ENCODE measurements at places on chromosomes 12 and 14.

- DNase-seq, result no peak
These were observed 93.4 kb downstream of the GPATCH2L start for GRCh38 chr14:76245097-76245496.

- DNase-seq, result no peak
These were observed 45.0 kb upstream of the ASPG start for GRCh38 chr14:104040539-104040938.

GRCh38 chr14:91305650-91306431 is 61.3 kb upstream of the GPR68 start:
- DNase-seq, result no peak

DNA sequence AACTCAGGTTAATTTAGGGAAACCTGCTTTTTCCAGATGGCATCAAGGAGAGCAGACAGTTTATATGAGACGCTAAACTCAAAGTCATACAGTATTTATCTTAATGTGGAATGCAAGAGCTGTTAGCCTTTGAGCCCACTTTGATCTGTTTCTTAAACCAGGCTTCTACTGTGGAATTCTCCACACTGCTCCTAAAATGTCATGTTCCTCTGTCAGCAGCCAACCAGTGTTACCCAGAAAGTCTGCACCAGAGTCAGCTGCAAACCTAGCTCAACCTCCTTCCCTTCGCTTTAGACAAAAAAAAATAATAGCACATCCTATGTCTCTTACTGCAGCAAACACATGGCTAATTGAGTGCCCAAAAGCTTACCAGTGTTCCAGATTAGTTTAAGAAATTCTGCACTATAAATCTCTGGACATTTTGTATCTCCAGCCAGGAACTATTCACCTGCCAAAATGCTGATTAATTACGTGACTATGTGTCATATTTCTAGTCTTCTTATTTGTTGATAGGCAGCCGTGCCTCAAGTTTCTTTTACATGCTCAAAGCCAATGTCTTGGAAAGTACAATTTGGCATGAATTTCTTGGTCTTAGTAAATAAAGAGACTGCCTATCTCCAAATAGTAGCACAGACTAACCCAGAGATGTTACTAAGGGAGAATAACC is 21.8 kb downstream of the ARMH4 start:
- DNase-seq, result no peak

GRCh38 chr12:113825705-113826104 is 140.4 kb downstream of the RBM19 start:
- DNase-seq, result no peak

GRCh38 chr14:72636094-72636493 is 257.8 kb downstream of the DPF3 start:
- DNase-seq, result no peak

DNA sequence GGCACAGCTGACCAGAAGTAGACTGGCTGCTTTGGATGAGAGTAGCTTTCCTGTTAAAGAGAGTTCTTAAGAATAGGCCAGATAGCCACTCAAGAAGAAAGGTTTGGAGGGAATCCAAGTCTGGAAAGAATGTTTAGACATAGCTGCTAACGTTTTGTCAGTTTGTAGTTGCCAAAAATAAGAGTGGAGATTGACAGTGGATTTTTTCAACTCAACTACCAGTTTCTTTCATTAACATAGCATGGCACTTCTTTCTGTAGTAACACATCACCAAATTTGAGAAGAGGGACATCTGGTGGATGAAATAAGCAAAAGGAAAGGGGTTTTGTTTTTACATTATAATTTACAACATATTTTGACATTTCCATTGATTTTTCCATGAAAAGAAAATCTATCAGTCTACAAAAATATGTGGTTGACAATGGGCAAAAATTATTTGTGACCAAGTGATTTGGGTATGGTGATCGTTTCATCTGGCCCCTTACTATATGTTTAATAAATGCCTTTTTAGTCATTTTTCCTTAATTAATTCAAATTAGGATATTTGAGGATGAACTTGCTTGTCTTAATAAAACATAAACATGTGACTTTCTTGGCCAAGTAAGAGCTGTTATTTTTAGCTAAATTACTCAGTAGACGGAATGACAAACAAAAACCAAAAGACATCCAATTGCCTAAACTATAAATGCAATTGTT is 71.1 kb downstream of the PTPRR start:
- DNase-seq, result no peak

- no peak for DNase-seq
These were observed 1337.6 kb downstream of the LRFN5 start for GRCh38 chr14:42944284-42944683.

- no peak for DNase-seq
These were observed 213.4 kb upstream of the EGLN3 start for GRCh38 chr14:34164162-34164864.

- no peak for DNase-seq
These were observed 57.0 kb downstream of the CCDC88C start for GRCh38 chr14:91360490-91361232.

DNA sequence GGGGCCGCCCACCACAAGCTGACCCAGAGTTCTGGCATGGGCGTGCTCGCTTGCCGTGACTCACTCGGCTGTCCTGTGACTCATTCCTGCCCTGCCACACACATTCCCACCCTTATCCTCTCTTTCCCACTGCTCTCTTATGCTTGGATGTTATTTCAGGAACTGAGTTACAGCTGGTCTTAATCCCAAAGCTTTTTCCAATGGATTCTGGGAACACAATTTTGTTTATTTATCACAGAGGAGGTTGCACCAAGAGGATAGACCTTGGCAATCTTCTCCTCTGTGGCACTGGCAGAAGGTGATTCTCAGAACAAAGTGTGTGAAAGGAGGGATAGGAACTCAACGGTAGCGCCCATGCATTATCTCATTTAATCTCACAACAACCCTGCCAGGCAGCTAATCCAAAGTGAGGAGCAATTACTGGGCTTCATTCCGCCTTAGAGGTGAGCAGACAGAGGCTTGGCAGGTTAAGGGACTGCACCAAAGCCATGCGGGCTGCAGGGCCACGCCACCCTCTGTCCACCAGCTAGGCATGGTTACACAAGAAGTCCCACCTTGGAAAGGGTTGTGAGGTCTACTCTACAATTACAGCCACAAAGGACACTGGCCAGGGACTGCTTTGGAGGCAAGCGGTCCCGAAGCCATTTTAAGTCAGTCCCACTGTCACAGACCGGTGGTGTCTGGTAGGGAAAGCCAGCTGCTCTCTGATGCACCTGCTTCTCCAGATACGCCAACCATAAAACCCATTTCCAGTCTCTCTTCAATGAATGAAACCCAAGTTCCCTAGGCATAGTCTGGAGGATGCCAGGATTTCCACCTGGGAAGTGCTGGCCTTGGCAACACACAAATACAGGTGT is 32.9 kb downstream of the SYNE3 start:
- DNase-seq, result no peak

- no peak for DNase-seq
These were observed 380.4 kb upstream of the DDHD1 start for GRCh38 chr14:53533384-53533970.

DNA sequence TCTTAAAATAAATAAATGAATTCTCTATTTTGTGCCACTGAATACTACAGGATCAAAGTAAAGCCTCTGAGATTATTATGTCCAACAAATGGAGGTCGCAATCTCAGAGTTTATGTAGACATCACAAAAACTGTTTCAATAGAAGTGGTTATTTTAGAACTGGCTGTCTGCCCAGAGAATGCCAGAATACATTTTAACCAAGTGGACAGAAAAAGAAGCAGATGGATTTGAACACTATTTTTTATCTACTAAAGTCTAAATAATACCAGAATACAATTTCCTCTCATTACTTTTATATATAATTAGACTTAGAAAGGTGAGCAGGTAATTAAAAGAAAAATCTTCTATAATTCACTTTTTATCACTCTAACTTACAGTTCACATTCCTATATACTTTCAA is 118.3 kb downstream of the MED13L start:
- DNase-seq, result no peak

DNA sequence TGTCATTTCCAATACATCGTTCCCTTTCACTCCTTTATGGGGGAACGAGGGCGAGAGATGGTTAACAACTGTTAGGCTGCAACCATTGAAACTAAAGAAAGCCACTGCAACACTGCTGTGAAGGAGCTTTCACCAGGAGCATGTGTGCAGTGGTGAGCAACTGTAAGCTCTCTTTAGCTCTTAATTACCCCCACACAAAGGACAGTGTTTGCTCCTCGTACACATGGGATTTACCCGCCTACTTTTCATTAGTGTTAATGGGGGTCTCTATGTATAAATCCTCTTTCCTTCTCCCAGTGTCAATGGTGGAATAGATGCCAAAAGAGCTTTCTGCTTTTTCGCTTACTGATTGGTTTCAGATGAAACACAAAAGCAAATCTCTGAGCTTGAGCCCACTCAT is 343.1 kb downstream of the FLRT2 start:
- DNase-seq, result no peak

GRCh38 chr14:101193106-101193844 is 289.8 kb upstream of the RTL1 start:
- no peak for DNase-seq

DNA sequence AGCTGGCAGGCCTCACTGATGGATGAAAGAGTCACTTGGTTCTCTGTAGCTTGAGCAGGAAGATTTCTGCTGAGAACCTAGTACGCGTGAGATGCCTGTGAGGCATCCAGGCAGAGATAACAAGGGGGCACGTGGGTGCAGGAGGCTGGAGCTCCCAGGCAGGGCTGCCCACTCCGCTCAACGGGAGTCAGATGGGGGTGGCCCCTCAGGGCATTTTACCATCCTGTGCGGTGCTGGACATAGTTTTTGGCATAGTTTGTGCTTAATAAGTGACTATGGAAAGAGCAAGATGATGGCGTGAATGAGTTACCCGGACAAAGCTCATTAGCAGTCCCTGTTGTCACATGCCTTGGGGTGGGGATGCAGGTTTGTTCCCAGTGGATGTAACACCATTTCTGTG is 182.8 kb downstream of the TSPAN9 start:
- DNase-seq, result no peak

- DNase-seq, result no peak
These were observed 64.7 kb downstream of the RPS6KA5 start for GRCh38 chr14:90995785-90996184.

GRCh38 chr12:50568338-50569091 is 63.7 kb downstream of the DIP2B start:
- no peak for DNase-seq

- DNase-seq, result no peak
These were observed 117.2 kb downstream of the RGS6 start for GRCh38 chr14:72049462-72049861.

DNA sequence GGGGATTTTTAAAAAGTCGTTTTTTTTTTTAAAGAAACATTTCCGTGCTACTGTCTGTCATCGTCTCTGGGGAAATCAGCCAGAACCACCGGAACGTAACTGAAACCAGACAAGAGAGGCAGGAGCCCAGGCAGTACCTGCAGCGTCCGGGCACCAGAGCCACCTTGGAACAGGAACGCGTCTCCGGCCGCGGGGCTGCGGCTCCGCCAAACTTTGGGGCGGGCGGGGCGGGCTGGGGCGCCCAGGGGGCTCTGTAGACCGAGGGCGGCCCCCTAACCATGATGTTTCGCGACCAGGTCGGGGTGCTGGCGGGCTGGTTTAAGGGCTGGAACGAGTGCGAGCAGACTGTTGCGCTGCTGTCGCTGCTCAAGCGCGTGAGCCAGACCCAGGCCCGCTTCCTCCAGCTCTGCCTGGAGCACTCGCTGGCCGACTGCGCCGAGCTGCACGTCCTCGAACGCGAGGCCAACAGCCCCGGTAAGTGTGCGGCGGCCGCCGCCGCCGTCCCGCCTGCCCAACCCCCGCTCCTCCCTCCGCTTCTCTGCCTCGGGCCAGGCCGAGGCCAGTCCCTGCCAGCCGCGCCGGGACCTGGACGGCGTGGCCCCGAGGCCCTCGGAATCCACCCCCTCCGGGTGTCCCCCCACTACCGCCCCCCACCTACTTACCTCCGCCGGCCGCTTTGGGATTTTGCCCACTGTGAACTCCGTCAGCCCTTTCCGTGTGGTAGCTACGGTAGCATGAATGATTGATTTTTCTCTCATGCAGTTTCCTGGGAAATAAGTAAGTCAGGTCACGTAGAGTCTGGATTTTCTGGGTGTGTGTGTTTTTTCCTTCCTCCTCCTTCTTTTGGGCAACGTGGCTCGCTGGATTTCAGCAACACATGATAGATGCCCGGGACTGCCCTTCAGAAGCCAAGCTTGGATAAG is 972 bp downstream of the SAMD4A start:
- no peak for DNase-seq

DNA sequence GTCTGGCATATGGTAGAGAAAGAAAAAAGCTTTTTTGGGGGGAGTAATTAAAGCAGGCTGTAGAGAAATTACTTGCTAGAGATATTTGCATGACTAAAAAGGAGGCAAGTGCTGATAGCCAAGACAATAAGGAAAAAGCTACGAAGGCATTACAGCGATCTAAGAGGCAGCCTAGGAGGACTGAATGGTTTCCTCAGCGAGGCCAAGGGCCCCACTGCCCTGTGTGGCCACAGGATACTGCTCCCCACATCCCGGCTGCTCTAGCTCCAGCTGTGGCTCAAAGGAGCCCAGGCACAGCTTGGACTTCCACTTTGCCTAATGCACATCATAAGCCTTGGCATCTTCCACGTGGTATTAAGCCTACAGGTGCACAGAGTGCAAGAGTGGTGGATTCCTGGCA is 53.6 kb downstream of the LRRIQ1 start:
- DNase-seq, result no peak

DNA sequence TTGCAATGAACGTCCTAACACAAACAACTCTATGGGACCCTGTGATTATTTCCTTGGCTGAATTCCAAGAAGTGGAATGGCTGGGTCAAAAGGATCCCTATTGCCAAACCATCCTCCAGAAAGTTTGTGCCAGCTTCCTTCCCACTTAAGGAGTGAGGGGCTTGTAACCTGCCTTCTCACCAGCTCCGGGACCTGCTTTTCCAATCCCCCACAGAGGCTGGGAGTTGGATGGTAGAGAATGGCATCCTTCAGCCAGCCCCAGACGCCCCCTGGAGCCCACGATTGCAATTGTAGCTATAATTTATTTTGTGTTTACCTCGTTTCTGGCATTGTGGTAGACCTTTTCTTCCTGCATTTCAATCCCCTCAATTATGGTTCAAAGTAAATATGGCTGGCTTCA is 9.7 kb upstream of the ZDHHC22 start:
- no peak for DNase-seq

GRCh38 chr14:92314182-92314581 is 8.8 kb upstream of the SLC24A4 start:
- no peak for DNase-seq

DNA sequence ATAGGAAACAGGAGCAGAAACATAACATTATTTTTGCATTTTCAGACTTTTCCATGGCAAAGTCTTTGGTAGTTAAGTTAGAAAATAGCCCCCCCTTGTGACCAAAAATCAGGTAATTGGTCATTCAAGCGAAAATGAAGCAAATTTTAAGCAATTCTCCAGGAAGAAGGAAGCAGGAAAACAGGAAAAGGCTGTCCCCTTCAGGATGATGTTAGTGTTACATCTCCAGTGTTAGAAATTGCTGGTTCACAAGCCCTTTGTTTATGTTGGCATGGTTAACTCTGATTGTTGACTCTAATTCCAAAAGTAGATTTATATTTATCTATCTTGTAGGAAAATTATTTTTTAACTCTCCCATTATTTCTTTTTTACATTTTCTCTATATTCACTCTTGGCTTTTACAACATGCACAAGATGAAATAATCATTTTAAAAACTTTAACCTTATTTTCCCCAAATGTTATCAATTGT is 18.8 kb upstream of the GAS2L3 start:
- no peak for DNase-seq

- no peak for DNase-seq
These were observed 120.3 kb downstream of the FBXL14 start for GRCh38 chr12:1474041-1474573.
